NK-92 treated with Interleukin-12 subunit alpha and Interleukin-12 subunit beta, amount 100 ng/mL, for 24 hours (cell line): ENCODE measurements at places on chromosomes 11 and 22.

- no peak for DNase-seq
Observed at GRCh38 chr11:74820763-74821162, 72.1 kb downstream of the RNF169 start.

- no peak for DNase-seq
Observed at GRCh38 chr22:49755631-49756001, 72.1 kb downstream of the BRD1 start.

GRCh38 chr11:58316142-58316541, 42.7 kb downstream of the OR5B17 start:
- no peak for DNase-seq

GRCh38 chr22:44450503-44450902, 47.5 kb downstream of the RTL6 start:
- DNase-seq = no peak

GRCh38 chr11:1690167-1691025, 6.6 kb upstream of the KRTAP5-6 start:
- DNase-seq = no peak

- DNase-seq = no peak
Observed at GRCh38 chr11:87022738-87023137, 15.0 kb upstream of the TMEM135 start.

DNA sequence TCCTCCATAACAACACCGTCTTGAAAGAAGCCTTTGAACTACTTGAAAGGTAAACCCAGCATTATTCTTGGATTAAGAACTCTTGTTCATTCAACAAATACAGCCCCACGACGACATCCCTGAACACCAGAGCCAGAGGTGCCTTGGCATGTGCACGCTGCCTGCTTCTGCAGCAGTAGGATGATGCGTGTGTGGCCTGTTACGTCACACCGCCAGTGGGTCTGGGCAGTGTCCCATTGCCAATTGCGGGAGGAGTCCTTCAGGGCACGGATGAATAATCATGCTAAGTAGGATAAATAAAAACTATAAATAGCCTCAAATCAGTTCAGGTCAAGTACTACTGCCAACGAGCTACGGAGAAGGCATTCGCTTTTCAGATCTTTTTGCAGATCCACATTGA, 380.5 kb downstream of the SHANK2 start:
- no peak for DNase-seq

DNA sequence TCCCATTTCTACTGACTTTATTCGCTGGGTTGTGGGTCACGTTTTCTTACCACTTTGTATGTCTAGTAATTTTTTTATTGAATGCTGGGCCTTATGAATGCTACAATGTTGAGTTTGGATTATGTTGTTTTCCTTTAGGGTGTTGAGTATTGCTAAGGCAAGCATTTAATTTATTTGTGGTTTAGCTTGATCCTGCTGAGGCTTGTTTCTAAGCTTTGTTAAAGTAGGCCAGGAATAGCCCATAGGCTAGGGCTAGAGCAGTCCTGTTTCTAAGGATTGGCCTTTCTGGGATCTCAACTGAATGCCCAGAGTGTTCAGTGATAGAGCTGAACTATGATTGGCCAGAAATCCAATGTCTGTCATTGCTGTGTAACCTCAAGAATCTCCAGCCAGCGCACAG, 56.1 kb upstream of the LDLRAD3 start:
- DNase-seq = no peak

DNA sequence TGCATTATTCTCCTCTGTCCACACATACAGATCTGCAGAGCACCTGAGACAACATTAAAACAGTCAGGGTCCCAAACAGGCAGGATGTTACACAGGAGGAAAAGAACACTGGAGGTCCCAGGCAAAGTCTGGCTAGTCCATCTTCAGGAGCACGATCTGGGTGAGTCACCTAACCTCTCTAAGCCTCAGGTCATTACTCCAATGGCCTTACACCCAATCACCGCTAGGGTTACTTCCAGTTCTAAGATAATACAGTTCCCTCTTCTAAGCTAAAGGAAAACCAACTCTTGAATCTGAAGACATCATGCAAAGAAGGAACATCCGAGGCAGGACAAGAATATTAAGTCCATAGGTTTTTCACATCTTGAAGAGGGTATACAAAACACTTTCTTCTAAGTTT, 24.5 kb downstream of the ASCC2 start:
- no peak for DNase-seq

DNA sequence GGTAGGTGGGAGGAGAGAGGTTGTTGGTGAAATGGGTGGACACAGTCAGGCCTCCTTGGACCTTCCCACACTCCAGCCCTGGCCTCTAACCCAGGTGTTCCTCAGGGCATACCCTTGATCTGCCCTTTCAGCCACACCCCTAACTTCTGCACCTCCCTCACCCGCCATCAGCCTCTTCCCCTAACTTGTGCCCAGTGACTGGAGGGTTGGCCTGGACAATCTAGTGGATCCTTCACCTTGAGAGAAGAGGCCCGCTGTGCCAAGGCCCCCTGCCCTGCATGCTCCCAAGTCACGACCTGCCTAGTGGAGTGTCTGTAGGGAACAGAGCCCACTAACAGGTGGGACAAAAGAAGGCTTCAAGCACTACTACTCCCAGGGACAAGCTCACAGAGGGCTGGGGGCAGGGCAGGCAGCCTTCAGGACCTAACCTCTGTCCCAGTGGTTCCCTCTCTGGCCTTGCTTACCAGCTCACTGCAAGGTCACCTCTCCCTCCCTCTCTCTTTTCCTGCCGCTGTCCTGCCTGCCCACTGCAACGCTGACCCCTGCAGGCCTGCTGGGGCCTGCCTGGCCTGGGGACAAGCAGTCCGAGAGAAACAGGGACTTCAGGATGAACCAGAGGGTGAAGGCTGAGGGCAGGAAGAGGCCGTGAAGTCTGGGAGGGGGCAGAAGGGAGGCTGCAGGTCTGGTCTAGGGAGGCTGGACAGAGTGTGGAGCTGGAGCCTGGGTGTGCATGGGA, 3.3 kb downstream of the SYT7 start:
- DNase-seq = no peak

GRCh38 chr11:75077316-75077715, 19.4 kb downstream of the OR2AT4 start:
- no peak for DNase-seq

DNA sequence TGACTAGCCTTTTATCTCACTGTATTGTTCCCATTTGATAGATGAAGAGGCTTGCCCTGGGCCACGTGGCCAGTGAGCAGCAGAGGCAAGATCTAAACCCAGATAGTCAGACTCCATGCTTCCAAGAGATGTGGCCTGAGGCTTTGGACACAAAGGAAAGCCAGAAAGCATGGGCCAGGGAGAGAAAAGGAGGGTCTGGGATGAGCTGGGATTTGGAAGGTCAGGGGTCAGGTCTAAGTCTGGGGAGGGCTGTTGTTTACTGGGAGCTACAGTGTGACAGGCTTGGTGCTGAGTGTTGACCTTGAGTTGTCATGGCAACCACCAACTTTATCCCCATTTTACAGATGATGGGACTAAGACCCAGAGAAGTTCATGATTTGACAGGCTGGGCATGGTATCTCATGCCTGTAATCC, 2.1 kb downstream of the SLC35E4 start:
- no peak for DNase-seq

DNA sequence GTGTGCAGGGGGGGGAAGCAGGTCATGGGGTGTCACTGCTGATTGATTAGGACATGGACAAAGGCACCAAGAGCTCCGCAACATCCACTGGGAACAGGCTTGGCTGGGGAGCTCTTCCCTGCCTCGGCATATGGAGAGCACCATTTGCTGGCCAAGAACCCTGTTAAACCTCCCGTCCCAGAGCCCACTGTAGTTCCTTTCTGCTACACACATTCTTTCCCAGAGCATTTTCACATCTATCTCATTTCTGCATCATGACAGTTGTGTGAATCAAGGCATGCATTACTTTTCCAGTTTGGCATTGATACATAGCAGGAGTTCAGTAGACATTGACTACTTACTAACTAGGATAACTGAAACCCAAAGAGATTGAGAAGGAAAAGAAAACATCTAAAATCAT, 333.4 kb upstream of the B3GAT1 start:
- no peak for DNase-seq

- no peak for DNase-seq
Observed at GRCh38 chr22:23549198-23549595, 30.9 kb downstream of the IGLL1 start.

GRCh38 chr22:50326225-50326955, 422 bp downstream of the DENND6B start:
- no peak for DNase-seq

DNA sequence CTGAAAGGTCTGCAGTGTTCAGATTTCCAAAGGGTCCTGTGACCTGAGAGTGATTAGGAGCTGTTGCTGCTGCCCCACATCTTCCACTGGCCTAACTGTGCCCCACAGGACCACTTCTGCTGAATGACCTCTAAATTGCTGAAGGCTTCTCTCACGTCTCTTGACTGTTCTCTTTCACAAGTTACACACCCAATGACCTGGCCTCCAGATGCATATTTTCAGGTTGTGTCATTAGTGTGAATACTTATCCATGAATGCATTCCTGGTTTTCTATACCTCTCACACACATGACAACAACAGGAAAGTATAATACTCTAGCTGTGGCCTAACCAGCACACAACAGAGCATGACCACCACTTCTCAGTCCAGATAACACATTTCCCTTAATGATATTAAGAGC, 15.4 kb downstream of the PRR14L start:
- no peak for DNase-seq

DNA sequence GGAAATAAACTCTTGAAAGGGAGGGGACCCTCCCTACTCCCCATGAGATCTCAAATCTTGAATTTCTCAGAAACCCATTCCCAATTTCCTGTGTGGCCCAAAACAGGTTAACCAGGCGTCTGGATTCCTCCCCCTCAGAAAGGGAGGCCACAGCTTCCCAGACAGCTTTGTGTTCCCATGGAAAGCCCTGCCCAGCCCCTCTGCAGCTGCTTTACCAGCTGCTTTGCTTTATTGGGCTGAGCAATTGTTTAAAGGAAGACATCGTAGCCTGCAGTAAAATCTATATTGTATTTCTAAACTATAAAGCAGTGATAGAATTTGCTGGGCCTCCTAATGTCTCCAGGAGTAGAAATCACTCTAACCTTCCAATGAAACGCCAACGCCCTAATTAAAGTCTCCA, 97.4 kb downstream of the CHST1 start:
- no peak for DNase-seq

DNA sequence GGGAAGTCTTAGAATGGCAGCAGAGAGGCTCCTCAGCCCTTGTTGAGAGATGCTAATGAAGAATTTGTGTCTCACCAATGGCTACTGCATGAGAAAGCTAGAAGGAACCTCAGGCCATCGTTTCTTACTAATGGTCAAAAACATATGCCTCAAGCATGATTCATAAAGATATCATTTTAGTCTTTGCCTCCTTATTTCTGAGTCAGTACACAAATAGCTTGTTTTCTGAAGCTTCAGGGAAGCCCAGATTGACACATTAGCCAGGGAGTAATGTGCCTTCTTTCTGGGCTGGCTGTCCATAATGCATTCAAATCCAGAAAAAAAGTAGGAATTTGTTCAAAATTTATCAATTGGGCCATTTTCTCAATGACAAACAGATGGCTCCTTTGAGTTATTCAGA, 169.4 kb upstream of the ZBED5 start:
- no peak for DNase-seq

DNA sequence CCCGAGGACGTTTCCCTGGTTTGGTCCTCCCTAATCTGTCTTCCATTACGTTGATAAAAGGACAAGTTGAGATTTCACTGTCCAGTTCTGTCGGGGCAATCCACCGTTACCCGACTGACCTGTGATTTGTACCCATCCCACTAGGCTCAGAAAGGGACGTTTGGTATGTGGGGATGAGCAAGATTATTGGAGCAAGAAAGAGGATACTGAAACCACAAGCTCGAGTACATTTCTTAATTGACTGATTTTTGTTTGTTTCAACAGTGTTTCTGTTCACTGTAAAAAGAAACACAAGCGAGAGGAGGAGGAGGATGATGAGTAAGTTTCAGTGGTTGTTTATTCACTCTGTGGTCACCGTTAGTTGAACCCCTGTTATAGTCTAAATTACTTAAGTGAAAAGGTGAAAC, 969 bp downstream of the CCDC117 start:
- no peak for DNase-seq

DNA sequence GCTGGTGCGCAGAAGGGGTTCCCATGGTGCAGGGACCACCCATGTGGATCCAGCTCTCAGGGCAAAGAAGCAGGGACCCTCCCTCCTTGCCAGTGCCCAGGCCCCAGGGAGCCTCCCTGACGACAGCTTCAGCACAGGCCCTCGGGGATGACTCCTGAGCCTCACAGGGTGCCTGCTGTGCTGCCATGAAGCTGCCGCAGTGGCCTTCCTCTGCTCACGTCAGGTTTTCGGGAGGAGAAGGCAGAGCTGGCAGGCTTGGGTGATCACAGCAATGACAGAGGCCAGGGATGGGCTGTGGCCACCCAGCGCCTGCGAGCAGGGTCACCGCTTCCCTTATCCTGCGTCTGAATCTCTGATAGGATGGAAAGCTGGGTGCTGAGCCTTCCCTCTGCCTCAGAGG, 276.2 kb downstream of the BRD1 start:
- DNase-seq = no peak

GRCh38 chr11:111406091-111406490, 27.0 kb upstream of the POU2AF1 start:
- no peak for DNase-seq

DNA sequence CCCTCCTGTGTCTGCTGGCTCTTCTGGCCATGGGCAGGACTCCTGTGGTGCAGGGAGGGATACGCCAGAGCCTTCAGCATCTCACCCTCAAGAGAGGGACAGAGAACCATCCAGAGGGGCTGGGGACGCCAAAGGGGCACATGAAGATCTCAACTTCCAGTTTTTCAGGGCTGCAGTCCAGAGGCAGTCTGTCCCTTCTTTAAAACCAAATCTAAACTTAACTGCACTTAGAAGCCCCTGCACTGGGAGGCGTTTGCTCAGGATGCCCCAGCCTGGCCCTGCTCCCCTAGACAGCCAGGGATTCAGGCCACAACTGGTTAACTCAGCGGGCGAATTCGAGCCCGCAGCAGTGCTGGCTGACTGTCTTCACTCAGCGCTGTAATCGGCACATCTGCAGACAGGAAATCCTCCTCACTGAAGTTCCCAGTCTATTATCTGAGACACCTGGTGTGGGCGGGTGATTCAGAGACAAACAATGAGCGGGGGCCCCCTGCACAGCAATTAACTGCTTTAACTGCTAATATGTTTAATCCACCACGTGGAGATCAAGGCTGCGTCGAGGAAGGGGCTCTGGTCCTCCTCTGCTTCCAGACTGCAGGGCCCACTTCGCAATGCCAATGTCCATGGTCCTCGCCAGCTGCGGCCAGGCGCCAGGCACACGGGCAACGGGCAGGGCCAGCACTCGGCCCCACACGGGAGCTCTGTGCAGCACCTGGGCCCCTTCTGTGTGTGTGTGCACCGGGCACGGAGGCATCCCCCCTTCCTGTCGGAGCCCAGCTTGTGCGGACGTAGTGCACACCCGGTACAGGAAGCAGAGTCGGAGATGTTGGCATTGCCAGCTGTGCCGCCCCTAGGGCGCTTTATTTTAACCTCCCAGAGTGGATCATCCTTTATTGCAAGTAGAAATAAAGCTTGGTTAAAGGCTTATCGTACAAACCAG, 36.9 kb upstream of the GNB1L start:
- DNase-seq = no peak

- DNase-seq = no peak
Observed at GRCh38 chr11:33906484-33907186, 14.8 kb upstream of the LMO2 start.

GRCh38 chr11:102762361-102762767, 18.1 kb downstream of the MMP10 start:
- DNase-seq = no peak

GRCh38 chr22:20080776-20081654, 974 bp downstream of the DGCR8 start:
- DNase-seq = no peak

GRCh38 chr22:23306926-23307325, 126.6 kb downstream of the BCR start:
- DNase-seq = no peak

- DNase-seq = no peak
Observed at GRCh38 chr22:42978453-42979103, 36.4 kb downstream of the PACSIN2 start.
